Foreskin keratinocyte (primary cell): ENCODE measurements at places on chromosomes 3 and 15. TPM values are rescaled to one million over a fixed set of nuclear protein-coding genes. Genes with fewer than 3 reads are reported as not detected.

- DNase-seq: no peak
These were observed 103.8 kb upstream of the GALNT15 start for GRCh38 chr3:16070707-16071106.

DNA sequence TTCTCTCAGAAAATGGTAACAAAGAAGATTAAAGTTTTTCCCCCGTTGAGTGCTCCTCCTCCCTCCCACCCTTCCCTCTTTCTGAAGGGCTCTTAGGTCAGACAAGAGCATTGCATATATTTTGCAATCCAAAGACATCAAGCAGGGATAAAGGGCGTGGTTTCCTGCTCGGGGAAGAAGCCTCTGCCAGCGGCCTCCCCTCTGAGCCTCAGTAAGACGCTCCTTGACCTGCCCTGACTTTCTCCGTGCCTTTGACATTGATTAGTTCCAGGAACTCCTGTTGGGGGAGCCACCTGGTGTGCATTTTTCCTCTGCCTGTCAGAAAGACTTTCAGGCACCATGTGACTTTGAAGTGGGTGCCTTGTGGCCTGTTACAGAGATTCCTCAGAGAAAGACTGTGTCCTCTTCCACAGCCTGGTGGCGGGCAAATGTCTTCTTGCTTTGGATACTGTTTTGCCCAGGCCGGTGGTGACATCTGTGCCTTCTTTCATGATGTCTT is 87.2 kb upstream of the TBL1XR1 start:
- no peak for DNase-seq

RAMAC gene
- 25.9 and 26.7 TPM in 2 replicates for polyA plus RNA-seq

FBXL22 gene
- 0.07 and 0.13 TPM in 2 replicates for polyA plus RNA-seq
